ENCODE measurements at places on chromosomes 16 and 17.
A peak's percentile ranks its signal among the peaks of the same experiment; 100 is the strongest.

DNA sequence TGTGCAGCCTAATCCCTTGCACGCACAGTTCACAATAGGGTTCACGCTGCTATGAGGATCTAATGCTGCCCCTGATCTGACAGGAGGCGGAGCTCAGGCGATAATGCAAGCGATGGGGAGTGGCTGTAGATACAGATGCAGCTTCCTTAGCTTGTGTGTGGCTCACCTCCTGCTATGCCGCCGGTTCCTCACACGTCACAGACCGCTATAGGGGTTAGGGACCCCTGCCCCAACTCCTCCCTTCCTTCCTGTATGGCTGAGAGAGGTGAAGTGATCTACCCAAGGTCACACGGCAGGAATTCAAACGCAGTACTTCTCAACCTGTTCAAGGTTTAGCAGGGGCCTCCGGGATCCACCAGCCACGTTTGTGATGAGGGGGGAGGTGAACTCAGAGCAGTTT, 13.4 kb upstream of the PLLP start:
- peak; percentile 38 for DNase-seq

DNA sequence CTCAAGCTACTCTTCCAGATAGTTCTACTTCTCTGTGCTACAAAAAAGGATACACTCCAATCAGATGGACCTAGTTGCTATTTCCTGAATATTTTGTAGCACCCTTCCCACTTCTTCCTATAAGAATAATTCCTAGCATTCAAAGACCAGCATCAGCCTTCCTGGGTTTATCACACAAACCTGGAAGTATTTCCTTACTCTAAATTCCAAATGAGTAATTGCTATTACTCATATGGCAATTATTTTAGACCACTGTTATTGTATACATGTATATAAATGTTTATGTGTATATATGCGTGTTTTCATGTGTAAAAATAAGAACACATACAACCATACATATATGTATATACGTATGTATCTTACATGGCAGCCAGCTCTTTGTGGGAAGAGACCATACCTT, 130.6 kb downstream of the MYO1D start:
- no peak for DNase-seq

DNA sequence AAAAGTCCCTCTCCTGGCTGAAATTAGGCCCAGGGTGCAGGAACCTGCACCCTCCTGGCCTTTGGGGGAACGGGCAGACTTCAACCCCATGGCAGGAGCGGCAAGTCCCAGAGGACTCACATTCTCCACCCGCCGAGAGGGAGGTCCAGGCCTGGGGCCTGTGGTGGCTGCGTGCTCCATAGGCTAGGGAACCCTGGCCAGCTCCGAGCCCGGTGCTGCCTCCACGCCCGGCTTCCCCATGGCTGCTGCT, 130 bp downstream of the CCDC78 start:
- no peak for DNase-seq

- no peak for DNase-seq
Measured at GRCh38 chr16:69384974-69385373, 833 bp downstream of the TERF2 start.

GRCh38 chr17:42394838-42395237, 6.6 kb upstream of the STAT3 start:
- no peak for DNase-seq

GRCh38 chr17:62150471-62150870, 85.4 kb upstream of the MED13 start:
- no peak for DNase-seq

GRCh38 chr16:14302031-14302398, 230.9 kb downstream of the MRTFB start:
- no peak for DNase-seq

- no peak for DNase-seq
Measured at GRCh38 chr17:6657633-6658287, 6.2 kb downstream of the C17orf100 start.

All from activated CD4-positive, alpha-beta T cell treated with anti-CD3 and anti-CD28 coated beads, Interleukin-2, amount 50 U/mL, for 48 hours (primary cell).